ENCODE measurements at places on chromosomes 3 and 15.

DNA sequence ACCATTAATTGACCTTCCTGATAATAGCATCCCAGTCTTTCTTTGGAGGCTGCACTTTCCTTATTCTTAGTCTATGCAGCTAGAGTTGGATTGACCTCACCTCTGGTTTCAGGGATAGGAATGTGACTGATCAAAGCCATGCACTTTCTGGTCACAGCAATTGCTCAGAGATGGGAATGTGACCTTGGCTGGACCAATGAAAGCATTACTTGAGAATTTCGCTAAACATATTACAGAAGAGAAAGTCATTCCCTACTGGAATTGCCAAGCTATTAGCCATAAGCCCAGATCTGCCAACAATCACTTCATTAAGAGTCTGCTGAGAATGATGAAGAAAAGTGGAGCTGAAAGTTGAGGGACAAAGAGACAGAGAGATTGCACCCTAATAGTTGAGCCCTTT is 32.7 kb downstream of the RTP1 start:
- no peak for DNase-seq

DNA sequence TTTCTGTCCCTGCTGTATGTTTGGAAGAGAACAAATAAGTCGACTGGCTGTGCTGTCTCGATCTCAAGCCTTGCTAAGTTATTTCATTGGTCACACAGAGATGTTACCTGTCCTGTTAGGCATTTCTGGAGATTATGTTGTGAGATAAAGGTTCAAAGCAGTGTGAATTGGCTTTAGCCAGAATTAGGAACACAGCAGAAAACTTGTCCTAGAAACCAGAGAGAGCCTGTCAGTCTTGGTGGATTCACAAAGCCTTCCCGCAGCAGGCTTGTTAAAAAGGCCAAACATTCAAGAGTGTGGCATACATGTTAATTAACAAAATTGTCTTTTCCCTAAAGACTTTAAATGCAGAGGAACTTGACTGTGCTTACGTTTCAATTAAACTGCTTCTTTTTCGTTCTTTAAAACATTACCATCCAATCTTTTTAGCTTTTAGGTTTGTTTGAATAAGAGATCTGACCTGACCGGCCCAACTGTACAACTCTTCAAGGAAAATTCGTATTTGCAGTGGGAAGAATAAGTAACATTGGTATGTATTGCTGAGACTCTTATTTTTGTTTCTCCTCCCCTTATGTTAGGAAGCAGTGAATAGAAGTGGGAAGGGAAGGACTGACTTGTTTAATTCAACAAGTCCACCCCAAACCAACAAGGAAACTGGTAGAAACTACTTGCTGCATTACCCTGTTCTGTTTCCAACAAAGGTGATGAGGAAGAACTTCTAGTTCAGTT is 25.2 kb downstream of the ABHD2 start:
- DNase-seq: no peak

DNA sequence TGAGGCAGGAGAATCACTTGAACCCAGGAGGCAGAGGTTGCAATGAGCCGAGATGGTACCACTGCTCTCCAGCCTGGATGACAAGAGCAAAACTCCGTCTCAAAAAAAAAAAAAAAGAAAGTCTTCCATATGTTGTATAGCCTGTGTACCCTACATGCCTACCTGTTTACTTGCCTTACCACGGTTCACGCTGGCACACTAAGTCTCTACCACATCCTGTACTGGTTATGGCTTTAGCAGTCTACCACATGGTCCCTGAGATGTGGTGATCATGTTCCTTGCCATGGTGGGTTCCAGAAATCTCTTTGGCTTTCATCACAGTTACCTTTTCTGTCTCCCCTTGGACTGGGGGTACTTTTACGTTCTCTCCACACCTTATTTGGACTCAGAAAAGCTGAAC is 63.8 kb upstream of the TBC1D5 start:
- DNase-seq: no peak

GRCh38 chr15:24696842-24697241 is 21.3 kb downstream of the NPAP1 start:
- no peak for DNase-seq

DNA sequence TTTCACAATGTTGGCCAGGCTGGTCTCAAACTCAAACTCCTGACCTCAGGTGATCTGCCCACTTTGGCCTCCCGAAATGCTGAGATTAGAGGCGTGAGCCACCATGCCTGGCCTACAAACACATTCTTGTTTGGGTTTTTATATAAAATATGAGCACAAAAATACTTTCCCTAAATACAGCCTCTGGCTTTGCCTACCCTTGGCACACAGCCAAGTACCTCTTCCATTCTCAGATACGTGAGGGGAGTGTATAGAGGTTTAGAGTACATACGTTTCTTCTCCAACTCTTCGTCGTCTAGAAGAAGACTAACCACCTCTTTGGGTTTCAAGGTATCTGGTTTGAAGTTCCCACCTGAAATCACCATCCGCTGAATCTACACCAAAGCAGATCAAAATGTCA is 33.5 kb downstream of the CHAC1 start:
- no peak for DNase-seq

GRCh38 chr3:170352936-170353335 is 4.6 kb upstream of the SKIL start:
- no peak for DNase-seq

GRCh38 chr3:72269475-72269874 is 484.5 kb upstream of the PROK2 start:
- DNase-seq: no peak

DNA sequence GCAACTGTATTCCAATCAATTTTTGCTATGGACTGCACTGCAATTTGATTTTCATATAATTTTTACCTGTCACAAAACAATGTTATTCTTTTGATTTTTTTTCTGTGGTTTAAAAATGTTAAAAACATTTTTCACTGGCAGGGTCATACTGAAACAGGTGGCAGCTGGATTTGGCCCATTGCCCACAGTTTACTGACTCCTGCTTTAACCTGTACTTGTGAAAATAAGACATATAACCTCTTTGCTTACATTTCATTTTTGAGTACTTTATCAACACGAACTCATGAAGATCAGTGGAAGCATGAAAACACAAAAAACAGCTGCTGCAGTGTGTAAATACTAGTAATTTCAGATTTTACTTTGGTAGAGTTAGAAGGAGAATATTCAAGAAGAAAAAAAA is 313.1 kb downstream of the WDR72 start:
- DNase-seq: no peak

DNA sequence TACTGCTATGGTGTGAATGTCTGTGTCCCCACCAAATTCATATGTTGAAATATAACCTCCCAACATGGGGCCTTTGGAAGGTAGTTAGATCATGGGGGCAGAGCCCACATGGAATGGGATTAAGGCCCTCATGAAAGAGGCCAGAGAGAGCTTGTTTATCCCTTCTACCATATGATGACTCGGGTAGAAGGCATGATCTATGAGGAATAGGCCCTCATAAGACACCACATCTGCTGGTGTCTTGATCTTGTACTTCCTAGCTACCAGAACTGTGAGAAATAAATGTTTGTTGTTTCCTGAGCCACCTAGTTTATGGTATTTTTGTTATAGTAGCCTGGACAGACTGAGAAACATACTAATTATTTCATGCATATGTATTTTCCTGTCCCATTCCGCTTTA is 51.9 kb downstream of the WWTR1 start:
- no peak for DNase-seq

DNA sequence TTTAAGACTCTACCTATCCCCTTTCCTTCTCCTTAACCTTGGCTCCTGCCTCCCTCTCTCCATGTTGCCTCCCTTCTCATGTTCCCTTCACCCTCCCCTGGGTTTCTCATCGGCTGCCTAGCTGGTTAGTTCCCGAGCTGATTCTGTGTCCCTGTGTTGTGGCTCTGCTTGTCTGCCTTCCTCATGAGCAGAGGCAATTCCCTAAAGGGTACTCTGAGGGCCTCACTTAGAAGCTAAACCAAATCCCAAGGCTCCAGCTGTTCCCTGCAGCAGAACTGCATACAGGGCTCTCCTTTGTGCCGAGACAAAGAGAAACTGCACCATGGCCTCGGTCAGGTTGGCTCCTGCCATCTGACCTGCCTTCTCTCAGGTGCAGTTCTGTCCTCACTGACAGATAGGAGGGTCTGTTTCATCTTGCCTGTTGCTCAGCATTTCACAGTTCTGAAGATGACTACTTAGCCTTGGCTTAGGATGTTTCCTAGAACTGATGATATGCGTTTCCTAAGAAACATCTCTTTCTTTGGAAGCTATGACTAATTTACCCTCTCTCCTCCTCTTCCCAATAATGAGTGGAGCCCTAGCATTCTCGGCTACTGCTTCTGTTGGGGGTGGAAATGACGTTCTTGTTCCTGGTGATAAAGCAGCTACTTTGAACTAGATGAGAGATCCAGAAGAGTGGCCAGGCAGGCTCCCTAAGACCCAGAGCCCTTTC is 27.1 kb downstream of the DUOX1 start:
- DNase-seq: no peak

- peak; percentile 24 for DNase-seq
Measured at GRCh38 chr15:51776952-51777569, 25.7 kb downstream of the TMOD2 start.

DNA sequence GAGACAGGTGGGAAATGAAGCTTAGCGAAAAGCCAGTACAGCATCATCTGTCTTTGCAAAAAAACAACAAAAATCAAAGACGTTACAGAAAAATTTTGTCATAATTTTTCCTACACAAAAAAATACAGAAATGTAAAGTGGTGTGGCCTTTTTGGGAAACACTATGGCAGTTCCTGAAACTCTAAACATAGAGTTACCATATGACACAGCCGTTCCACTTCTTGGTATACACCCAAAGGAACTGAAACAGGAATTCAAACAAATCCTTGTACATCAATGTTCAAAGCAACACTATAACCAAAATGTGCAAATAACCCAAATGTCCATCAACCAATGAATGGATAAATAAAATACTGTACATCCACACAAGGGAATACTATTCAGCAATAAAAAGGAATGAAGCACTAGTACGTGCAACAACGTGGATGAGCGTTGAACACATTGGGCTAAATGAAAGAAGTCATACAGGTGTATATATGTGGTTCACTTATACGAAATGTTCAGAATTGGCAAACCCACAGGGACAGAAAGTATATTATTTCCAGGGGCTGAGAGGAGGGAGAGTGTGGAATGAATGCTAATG is 46.8 kb downstream of the GLB1 start:
- no peak for DNase-seq

DNA sequence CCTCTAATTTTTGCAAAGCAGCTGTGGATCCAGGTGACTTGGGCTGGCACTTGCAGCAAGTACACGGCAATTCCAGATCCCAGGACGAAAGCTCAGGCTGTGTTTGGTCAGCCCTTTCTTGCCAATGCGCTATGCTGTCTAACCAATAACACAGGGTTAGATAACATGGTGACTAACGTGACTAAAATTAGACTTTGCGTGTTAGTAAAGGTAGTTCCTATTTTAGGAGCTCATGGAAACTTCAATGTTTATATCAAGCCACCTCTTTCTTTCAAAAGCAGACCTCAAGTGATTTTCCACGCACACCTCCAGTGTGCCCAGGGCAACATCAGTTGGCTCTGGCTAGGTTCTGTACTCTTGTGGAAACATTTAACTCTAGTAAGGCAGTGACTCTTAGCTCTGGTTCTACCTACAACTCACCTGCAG is 32.5 kb downstream of the CDCP1 start:
- DNase-seq: no peak

DNA sequence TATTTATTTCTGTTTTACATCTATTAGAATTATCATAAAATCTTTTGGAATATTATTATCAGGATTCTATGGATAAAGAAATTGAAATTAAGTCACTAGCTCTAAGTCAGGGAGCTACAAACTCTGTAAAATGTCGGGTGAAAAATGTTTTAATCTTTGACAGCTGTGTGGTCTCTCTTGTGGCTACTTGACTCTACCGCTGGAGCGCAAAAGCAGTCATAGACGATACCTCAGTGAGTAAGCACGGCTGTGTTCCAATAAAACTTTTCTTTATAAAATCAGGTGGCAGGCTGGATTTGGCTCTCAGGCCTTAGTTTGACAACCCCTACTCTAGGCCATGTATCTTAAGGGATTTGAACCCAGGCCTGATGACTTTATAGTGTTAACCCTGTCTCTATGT is 88.5 kb upstream of the PFN2 start:
- DNase-seq: no peak

DNA sequence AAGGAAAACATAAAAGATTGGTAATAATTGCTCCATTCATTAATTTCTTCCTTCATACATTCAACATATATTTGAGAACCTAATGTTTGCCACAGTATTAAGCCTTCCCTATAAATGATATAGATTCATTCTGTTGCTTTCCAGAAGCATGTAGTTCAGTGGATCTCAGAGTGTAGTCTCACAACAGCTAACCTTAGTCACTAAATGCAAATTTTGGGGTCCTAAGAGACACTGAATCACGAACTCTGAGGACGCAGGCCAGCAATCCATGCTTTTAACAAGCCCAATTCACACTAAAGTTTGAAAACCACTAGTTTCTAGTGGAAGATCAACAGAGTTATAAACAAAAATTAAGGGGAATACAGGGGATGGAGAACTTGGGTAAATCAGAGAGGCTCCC is 7.2 kb upstream of the AQR start:
- no peak for DNase-seq

DNA sequence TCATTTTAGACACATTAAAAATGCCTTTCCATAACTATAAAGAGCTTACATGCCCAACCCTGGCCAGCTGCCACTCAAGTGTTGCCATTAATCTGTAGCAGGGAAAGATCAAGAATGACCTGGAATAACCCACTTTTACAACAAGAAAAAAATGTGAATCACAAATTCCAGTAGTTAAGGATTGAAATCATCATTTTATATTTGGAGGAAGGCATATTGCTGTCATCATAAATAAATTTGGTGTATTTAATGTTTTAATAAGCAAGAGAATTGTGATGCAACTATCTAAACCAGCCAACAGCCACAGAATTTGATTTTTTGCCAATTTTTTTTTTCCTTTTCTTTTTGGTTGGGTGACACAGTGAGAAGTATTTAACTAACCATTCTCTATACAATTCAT is 240.0 kb upstream of the SEMA6D start:
- DNase-seq: no peak

- DNase-seq: no peak
Measured at GRCh38 chr3:50327129-50327528, 894 bp downstream of the TUSC2 start.

DNA sequence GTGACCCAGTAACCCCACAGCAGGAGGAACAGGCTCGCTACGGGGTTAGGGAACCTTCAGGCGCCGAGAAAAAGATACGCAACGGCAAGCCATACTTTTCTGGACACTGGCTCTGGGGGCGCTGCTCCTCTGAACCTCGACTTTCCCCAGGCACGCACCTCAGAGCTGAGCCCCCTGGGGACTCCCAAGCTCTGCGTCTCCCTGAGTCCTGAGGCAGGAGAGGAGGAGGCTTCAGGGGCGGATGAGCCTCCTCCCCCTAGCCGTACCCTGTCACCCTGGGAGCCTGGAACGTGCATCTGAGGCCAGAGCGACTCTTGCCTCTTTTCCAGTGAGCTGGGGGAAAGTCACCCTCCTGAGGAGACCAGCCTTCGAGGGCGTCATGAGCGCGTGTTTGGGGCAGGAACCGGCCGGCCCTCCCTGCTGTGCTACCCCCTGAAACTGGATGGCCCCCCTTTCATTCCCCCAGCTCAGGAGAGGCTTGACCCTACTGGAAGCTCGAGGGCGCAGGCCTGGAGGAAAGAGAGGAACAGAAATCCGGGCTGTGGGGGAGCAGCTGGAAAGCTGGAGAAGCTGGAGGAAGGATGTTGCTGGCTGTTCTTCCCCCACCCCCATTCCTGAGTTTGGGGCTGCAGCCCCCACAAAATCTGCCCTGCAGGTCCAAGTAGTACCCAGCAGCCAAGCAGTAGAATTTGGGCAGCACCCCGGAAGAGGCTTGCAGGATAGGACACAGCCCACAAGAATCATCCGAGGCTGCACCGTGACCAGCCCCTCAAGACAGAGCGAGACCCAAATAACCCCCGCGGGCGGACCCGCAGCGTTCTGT is 25.1 kb upstream of the POLG start:
- DNase-seq: no peak

- no peak for DNase-seq
Measured at GRCh38 chr3:180036092-180036670, 556 bp downstream of the PEX5L start.
